Pancreas (tissue), 10 donors: ENCODE measurements at places on chromosomes 6 and 20. TPM values are rescaled to one million over a fixed set of nuclear protein-coding genes. Genes with fewer than 3 reads are reported as not detected.

The PTK6 gene
- total RNA-seq = 1.5 TPM

The BEND3 gene
- 2.3 TPM for total RNA-seq

The MYO6 gene
- total RNA-seq = 19.9 TPM

The IL17F gene
- not detected for total RNA-seq

The SNAI1 gene
- total RNA-seq = 0.46 TPM

The HLA-DRB5 gene
- total RNA-seq = 9.8 TPM

The CCN6 gene
- total RNA-seq = not detected

The UBE3D gene
- total RNA-seq = 3.7 TPM

The PROKR2 gene
- total RNA-seq = not detected

The SEL1L2 gene
- not detected for total RNA-seq

The ABRACL gene
- total RNA-seq = 6.1 TPM

The PI16 gene
- 0.59 TPM for total RNA-seq

The LHFPL5 gene
- 3.8 TPM for total RNA-seq

The JPH2 gene
- total RNA-seq = 0.12 TPM

The ARMH2 gene
- total RNA-seq = not detected

The SLC9A8 gene
- 4.8 TPM for total RNA-seq

The TRIM40 gene
- not detected for total RNA-seq

The SRMS gene
- not detected for total RNA-seq

The DEFB123 gene
- total RNA-seq = not detected

The APCDD1L gene
- 0.35 TPM for total RNA-seq

The C20orf141 gene
- total RNA-seq = not detected

The TINAG gene
- not detected for total RNA-seq

The TNFRSF21 gene
- 9.9 TPM for total RNA-seq

The GRM1 gene
- total RNA-seq = 0.05 TPM

The SRSF12 gene
- total RNA-seq = 0.41 TPM

The CSNK2B gene
- total RNA-seq = 51.2 TPM

The TMEM14C gene
- 38.7 TPM for total RNA-seq

The CASP8AP2 gene
- total RNA-seq = 4.9 TPM

The MICA gene
- total RNA-seq = 6.0 TPM

The PSORS1C1 gene
- 1.4 TPM for total RNA-seq

The SIRPD gene
- not detected for total RNA-seq

The MCHR2 gene
- total RNA-seq = not detected

The TMEM217 gene
- total RNA-seq = 0.19 TPM

The PGBD1 gene
- 0.79 TPM for total RNA-seq

The DEFB132 gene
- total RNA-seq = not detected

The PBOV1 gene
- total RNA-seq = not detected

The PNRC1 gene
- 139 TPM for total RNA-seq

The ARMC2 gene
- 4.1 TPM for total RNA-seq

The IYD gene
- total RNA-seq = 0.12 TPM

The SLC35D3 gene
- total RNA-seq = 0.19 TPM

The ELOVL4 gene
- 0.26 TPM for total RNA-seq

The MOG gene
- total RNA-seq = not detected

The TFAP2C gene
- total RNA-seq = 0.46 TPM

The MUCL3 gene
- not detected for total RNA-seq

The TAGAP gene
- total RNA-seq = 0.19 TPM
